IPS DF 6.9 (cell line): ENCODE measurements at places on chromosomes 1 and 21.
A peak's percentile ranks its signal among the peaks of the same experiment; 100 is the strongest.

DNA sequence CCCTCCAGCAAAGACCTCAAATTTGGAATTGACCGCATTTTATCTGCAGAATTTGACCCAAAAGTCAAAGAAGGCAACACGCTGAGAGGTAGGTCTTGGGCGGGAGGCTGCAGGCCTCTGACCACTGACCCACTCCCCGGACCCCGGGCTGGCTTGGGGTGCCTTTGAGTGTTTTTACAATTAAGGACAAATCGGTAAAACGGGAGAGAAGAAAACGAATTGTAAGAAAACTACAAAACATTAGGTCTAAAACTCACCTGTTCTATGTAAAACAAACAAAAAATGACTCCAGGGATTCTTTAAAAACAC lies 1.1 kb downstream of the HLX start:
- DNase-seq = no peak

- no peak for DNase-seq
Measured at GRCh38 chr1:211335522-211336157, 9.0 kb downstream of the TRAF5 start.

- no peak for DNase-seq
Measured at GRCh38 chr1:7247158-7247557, 461.9 kb downstream of the CAMTA1 start.

DNA sequence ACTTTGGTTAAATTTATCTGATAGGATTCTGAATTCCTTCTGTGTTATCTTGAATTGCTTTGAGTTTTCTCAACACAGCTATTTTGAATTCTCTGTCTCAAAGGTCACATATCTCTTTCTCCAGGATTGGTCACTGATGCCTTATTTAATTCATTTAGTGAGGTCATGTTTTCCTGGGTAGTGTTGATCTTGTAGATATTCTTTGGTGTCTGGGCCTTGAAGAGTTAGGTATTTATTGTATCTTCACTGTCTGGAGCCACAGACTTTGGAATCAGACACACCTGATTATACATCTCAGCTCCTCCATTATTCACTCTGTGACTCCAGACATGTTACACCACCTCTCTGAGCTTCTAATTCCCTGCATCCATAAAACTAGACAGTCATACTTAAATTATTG lies 34.2 kb upstream of the ETS2 start:
- no peak for DNase-seq

GRCh38 chr21:42051788-42052187 lies 19.3 kb upstream of the UMODL1 start:
- no peak for DNase-seq

- no peak for DNase-seq
Measured at GRCh38 chr21:42056996-42057689, 14.0 kb upstream of the UMODL1 start.

- DNase-seq = no peak
Measured at GRCh38 chr1:105678334-105678733, 1378.1 kb upstream of the PRMT6 start.

DNA sequence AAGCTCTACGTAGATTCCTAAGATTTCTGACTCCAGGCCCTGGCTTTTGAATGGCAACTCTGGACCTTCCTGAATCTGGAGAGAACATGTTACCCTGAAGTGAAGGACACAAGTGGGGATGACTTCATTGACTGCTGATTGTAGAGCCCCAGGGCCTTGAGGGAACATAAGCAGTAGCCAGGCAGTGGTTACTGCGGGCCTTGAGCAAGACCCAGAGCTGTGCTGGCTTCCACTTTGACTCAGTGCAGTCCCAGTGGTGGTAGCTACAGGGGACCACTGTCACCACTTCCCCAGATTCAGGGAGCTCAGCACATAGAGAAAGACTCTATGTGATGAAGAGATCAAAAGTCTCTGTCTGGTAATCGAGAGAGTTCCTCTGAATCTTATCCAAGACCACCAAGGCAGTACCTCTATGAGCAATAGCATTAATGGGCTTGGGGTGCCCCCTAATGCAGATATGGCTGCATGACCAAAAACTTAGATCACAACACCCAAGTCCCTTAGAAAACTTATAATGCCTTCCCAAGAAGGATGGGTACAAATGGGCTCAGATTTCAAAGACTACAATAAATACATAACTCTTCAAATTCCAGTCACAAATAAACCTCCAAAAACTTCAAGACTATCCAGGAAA lies 1278.3 kb downstream of the AMY1C start:
- peak; percentile 7 for DNase-seq

DNA sequence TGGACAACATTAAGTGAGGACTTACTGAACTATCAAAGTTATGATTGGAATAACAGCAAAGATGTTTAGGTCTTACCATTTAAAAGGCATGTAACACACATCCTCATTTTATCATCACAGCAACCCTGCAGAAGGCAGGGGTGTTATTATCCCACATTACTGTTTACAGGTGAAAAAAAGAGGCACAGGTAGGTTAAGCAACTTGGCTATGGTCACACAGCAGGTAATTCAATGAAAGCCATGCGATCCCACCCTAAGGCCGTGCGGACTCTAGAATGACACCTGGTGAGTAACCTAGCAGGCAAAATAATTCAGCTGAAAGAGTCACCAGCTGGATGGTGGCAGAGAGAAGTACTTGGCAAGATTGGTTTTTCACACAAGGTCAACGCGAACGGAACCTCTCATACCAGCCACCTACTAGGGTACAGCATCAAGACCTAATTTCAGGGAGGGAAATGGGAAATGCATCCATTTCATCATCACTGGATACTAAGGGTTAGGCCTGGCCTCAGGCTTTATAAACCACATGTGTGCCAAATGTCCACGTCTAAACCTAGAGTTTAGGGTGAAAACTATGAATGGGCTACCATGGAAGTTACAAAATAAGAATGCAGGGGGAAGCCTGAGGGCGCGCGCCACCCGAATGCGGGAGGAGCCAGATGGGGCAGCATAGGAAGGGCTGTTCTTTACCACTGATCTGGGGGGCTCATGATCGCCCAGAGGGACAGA lies 85.3 kb downstream of the SLC66A1 start:
- no peak for DNase-seq

DNA sequence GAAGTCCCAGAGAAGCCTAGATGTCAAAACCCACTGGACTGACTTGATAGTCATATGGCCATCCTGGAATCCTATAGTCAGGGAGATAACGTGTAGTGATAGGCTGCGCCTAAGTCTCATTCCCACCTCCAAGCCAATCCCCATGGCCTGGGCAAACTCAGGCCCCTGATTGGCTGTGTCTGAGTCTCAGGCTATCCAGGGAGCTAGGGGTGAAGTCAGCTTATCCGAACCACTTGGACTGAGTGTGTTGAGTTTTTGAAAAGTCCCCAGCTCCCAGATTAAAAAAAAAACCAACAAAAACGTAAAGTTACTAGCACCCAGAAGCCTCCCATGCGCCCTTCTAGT lies 51.6 kb downstream of the PIK3CD start:
- no peak for DNase-seq

DNA sequence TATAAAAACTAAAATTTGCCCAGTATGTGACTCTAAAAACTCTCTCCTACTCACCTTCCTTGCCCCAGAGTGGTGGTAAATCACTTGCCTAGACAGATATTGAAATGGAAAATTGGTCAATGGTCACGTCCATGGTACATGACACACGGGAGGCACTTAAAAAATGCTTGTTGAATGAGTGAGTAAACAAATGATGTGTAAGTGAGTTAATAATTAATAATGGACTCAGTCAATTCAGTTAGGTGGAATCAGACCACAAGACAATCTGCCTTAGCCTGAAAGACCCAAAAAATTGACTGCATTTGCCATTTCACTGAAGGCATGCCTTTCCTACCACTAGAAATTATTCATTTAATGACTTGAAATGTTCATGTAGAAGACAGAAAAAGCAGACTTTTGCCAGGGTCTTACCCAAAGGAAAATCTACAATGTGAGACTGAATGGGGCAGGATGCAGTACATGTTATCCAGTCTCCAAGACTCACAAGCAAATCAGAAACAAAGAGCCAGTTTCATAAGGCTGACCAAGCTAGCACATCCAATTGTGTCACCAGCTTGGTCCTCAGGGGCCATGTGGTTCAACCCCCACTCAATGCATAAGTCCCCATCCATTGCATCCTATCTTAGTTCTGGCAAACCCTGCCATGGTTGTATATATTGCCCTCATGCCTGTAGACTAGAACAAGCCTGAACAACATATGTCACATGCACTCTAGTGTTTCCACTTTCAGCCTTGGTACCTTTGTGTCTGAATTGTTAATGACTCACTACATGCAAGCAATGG lies 73.6 kb downstream of the TBX15 start:
- no peak for DNase-seq

- DNase-seq = no peak
Measured at GRCh38 chr21:39004634-39005501, 178.4 kb downstream of the PSMG1 start.

GRCh38 chr1:69524015-69524414 lies 43.7 kb upstream of the LRRC7 start:
- no peak for DNase-seq

- no peak for DNase-seq
Measured at GRCh38 chr1:1206376-1206965, at the start of gene TNFRSF18. TSS of gene TNFRSF18 (minus strand) at chr1:1206592. CDS start at chr1:1206571, 21 bp downstream.

GRCh38 chr1:87246436-87246835 lies 82.2 kb upstream of the LMO4 start:
- DNase-seq = no peak

- no peak for DNase-seq
Measured at GRCh38 chr1:33350611-33351280, 29.8 kb upstream of the A3GALT2 start.

- no peak for DNase-seq
Measured at GRCh38 chr1:40392221-40392620, 18.7 kb downstream of the SMAP2 start.

DNA sequence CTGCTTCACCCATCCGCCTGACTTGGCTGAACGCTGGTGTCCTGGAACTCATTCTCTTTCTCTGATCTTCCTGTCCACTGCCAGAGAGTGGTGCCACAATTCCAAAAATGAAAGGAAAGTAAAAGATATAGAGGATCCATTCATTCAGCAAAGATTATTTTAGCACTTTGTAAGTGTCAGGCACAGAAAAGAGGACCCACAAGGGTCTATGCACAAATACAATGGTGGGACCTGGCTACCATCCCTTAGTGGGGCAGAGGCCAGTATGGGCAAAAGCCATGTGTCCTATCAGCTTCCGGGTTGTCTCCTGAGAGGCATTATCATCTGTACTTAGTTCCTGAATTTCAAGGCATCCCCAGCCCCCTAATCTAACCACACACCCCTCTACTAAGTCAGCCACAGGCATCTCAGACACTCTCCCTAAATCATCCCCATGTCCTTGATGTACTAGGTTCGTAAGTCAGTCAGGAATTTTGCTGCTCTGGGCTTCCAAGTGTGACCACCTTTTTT lies 19.0 kb downstream of the SSR2 start:
- DNase-seq = no peak

DNA sequence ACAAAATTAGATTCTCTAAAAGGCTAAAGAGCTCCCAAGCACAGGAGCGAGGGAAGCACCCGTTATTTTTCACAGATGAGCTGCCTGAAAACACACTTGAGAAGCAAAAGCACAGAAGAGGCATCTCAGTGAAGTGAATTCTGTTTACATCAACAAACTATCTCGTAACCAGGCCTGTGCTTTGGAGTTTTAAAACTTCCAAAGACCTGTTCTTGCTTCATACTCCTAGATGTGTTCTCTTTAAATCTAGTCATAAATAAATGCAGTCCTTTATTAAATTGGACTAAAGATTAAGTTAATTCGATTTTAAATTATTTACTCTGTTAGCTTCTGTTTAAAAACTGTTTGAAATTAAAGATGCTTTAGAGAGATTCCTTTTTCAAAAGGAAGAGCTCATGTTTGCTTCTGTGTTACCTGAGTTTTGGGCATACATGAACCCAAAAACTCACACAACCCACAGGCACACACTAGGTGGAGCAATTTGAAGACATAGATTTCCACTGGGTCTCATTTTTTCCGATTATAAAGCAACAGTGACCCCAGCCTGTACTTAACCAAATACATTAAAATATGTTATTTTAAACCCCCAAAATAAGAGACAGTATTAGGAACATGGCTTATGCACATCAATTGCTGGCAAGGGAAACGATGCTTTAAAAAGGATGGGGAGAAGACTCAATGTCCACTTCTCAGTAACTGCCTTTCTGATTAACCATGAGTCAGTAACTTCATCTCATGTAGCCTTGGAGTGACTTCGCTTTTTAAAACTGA lies 648.2 kb downstream of the SMYD3 start:
- no peak for DNase-seq

DNA sequence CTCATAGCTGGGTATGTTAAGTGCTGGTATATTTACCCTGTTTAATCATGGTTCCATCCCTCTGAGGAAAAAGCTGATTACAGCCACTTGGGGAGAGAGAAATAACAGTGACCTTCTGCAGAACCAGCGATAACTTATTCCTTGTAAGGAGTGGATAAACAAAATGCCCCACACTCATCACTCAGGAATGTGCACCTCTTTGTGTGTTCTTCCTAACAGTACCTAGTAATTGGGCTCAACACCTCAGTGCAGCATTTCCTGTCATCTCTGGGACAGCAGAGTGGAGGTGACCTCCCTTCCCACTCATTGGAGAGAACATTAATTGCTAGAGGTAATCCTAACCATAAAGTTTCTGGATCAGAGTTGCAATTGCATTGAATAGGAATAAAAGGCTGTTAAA lies 112.5 kb upstream of the F3 start:
- no peak for DNase-seq

- no peak for DNase-seq
Measured at GRCh38 chr21:38925923-38926322, 120.2 kb downstream of the ETS2 start.

GRCh38 chr1:161803181-161803580 lies 37.1 kb downstream of the ATF6 start:
- DNase-seq = no peak

GRCh38 chr21:45834821-45835293 lies 146.7 kb upstream of the COL6A1 start:
- no peak for DNase-seq

GRCh38 chr1:117679299-117679698 lies 73.5 kb downstream of the TENT5C start:
- no peak for DNase-seq
